ENCODE measurements at places on chromosomes 2 and 18. TPM values are rescaled to one million over a fixed set of nuclear protein-coding genes. Genes with fewer than 3 reads are reported as not detected.

The SPHKAP gene
- not detected for total RNA-seq

The SFTPB gene
- total RNA-seq, result not detected

The ANKRD44 gene
- 66.3 TPM for total RNA-seq

The SALL3 gene
- not detected for total RNA-seq

The SCYGR4 gene
- total RNA-seq, result not detected

The GCG gene
- total RNA-seq, result not detected

The USP37 gene
- total RNA-seq, result 11.8 TPM

The HNMT gene
- total RNA-seq, result 22.2 TPM

The CRYGC gene
- total RNA-seq, result not detected

The IL1RL1 gene
- total RNA-seq, result 3.4 TPM

The KIF5C gene
- total RNA-seq, result 6.2 TPM

The CD8A gene
- total RNA-seq, result 17.7 TPM

The AGXT gene
- total RNA-seq, result not detected

The PRKAG3 gene
- total RNA-seq, result not detected

The STON1 gene
- 23.4 TPM for total RNA-seq

The CDC42EP3 gene
- total RNA-seq, result 65.5 TPM

The CD226 gene
- 3.3 TPM for total RNA-seq

The HOXD11 gene
- total RNA-seq, result not detected

The KCNG2 gene
- total RNA-seq, result not detected

The EML6 gene
- not detected for total RNA-seq

The MYO3B gene
- total RNA-seq, result not detected

The HDHD2 gene
- total RNA-seq, result 3.5 TPM

All from ascending aorta (tissue), 2 donors.